ENCODE measurements at places on chromosomes 5 and 9.

DNA sequence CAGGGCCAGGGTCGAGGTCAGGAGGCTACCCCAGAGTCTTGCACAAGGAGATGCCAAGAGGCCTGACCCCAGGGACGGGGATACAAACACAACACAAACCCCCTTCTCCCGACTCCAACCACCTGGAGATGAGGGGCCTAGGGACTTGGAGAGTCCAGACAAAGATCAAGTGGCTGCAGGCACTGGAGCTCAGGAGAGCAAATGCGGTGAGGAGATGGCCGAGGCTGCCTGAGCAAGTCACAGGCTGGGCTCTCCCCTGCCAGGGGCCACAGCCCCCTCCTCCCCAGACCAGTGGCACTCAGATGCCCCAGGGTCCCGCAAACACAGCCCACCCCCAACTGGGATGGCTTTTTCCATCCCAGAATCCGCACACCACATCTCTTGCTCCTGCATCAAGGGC is 15.8 kb downstream of the SH3GLB2 start:
- DNase-seq, result no peak

DNA sequence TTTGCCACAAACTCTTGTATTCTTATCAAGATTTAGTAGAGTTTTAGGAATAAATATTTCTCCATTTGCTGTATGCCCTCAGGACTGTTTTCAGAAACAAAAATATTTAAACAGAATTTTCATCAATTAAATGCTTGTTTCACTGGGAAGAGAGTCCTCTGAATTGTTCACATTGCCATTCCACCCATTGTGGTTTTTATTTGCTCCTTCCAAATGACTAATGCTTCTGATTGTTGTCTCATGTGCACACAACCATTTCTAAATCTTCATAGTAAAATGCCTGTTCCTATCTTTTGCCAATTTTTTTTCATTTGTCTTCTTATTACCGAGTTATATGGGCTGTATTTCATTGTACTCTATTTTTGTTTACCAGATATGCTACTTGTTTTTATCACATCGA is 10.6 kb downstream of the MARCOL start:
- DNase-seq, result no peak

- no peak for DNase-seq
Observed at GRCh38 chr5:15183520-15183919, 311.9 kb upstream of the ANKH start.

DNA sequence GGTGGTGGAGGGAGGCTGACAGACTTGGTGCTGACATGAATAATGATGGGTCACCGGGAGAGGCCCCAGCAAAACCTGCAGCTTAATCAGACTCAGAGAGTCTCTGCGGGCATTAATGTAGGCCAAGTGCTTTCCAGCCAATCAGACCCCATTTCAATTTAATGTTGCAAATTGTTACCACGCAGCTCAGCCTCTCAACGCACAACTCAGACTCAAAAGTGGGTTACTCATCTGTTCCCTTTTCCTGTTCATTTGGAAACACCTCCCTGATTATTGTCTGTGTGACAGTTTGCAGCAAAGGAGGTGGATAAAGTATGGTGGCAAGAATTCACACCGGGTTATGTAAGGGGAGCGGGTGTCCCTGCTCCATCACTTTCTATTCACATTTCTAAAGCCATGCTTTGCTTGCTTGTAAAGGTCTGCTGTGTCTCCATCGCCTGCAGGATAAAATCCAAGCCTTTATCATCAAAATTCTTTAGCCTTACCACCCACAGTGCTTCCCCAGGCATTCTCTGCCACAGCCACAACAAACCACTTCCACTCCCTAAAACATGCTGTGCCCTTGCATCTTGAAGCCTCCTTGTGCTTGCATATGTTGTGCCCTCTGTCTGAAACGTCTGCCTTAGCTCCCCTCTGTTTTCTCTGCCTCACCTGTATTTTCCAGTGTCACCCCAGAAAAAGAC is 156.5 kb downstream of the ASTN2 start:
- DNase-seq, result no peak

GRCh38 chr5:173010547-173011464 is 27.2 kb downstream of the ATP6V0E1 start:
- peak; percentile 15 for DNase-seq

- DNase-seq, result no peak
Observed at GRCh38 chr9:130229759-130230158, 35.8 kb upstream of the HMCN2 start.

GRCh38 chr5:125440905-125441304 is 694.5 kb upstream of the ZNF608 start:
- no peak for DNase-seq

- no peak for DNase-seq
Observed at GRCh38 chr9:115106642-115107041, 11.3 kb downstream of the TNC start.

- no peak for DNase-seq
Observed at GRCh38 chr5:19534751-19535150, 453.2 kb downstream of the CDH18 start.

- peak; percentile 73 for DNase-seq
Observed at GRCh38 chr5:163347671-163348070, 89.7 kb upstream of the CCNG1 start.

DNA sequence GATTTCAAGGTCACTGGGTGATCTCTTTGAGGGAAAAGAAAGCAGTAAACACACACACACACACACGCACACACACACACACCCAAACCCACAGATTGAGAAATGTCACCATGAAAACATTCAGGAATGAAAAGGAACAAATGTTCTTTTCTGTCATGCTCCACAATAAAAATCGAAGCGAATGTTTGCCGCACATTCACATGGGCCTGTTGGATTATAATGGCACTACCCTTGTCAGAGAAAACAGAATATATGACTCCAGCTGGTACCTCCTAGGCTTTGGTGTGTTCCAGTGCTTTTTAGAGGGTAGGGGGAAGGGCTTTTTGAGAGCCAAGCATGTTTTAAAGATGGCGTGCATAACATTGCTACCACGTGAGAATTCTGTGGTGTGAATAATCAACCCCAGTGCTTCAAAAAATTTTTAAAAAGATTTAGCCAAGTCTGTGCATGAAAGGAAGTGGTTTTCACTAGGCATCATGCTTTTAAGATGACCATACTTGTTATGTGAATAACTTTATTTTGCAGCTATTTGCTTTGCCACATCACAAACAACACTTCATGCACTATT is 120.8 kb upstream of the ZNF608 start:
- no peak for DNase-seq

GRCh38 chr5:125961150-125961549 is 462.1 kb upstream of the GRAMD2B start:
- no peak for DNase-seq

DNA sequence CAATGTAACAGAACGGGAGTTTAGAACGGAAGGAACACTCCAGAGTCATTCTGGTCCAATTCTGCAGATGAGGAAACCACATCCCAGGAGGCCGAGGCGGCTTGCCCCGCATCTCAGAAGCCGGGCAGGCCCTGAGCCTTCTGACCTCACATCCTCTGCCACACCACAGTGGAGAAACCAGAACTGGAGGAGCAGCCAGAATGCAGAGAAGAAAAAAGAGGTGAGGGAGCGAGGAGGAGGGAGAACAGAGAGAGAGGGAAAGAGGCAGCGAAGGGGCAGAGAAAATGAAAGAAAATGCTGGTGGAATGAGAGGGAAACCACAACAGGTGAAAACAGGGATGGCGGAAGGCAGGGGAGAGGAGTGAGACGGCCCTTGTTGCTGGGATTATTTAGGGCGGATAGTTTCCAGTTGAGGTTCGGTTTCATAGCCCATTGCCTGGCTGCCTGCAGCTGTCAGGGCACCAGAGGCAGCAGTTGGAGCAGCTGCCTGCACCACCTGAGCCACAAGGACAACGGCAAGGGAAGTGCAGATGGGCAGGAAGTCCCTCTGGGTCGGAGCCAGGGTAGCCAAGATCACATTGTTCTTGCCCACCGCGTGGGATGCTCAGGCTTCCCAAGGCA is at the start of gene HMHB1:
Gene HMHB1, plus strand, starts transcription at position 77 of the 621 bp plus-strand sequence.
- no peak for DNase-seq

GRCh38 chr5:160339406-160340130 is 27.2 kb upstream of the CCNJL start:
- no peak for DNase-seq

GRCh38 chr5:149457393-149457763 is 78.3 kb upstream of the IL17B start:
- DNase-seq, result no peak

DNA sequence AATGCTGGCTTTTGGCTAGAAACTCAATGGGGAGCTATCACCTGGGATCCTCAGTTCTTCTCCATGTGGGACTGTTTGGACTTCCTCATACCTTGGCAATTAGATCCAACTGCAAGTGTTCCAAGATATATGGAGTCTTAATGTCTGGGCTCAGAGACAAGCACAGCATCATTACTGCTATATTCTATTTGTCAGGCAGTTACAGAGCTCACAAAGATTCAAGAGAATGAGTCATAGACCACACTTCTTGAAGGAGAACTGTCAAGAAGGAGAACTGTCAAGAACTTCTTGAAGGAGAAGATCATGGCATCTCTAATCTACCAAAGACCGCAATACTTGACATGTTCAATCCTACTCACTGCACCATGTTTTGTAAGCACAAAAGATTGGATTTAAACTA is 106.8 kb upstream of the NREP start:
- no peak for DNase-seq

- no peak for DNase-seq
Observed at GRCh38 chr5:131765261-131765660, 31.6 kb downstream of the FNIP1 start.

GRCh38 chr9:134434894-134435506 is 108.7 kb downstream of the RXRA start:
- peak; percentile 91 for DNase-seq

DNA sequence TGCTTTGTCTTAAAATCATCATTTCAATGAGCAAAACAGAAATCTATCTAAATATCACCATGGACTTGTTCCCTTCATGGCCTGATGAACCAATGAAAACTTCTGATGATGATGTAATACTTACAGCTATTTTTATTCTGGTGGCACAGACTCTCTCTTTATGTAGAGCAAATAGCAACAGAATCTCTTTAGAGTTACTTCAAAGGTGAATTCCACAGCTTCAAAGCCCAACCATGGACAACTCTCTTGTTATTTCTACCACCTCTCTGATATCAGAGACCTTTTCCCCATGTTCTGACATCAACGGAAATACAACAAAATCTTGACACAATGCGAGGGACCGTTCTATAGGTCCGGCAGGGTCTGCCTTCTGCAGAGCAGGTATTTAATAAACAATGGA is 70.1 kb downstream of the RETREG1 start:
- no peak for DNase-seq

GRCh38 chr5:14925326-14925725 is 53.7 kb upstream of the ANKH start:
- no peak for DNase-seq

DNA sequence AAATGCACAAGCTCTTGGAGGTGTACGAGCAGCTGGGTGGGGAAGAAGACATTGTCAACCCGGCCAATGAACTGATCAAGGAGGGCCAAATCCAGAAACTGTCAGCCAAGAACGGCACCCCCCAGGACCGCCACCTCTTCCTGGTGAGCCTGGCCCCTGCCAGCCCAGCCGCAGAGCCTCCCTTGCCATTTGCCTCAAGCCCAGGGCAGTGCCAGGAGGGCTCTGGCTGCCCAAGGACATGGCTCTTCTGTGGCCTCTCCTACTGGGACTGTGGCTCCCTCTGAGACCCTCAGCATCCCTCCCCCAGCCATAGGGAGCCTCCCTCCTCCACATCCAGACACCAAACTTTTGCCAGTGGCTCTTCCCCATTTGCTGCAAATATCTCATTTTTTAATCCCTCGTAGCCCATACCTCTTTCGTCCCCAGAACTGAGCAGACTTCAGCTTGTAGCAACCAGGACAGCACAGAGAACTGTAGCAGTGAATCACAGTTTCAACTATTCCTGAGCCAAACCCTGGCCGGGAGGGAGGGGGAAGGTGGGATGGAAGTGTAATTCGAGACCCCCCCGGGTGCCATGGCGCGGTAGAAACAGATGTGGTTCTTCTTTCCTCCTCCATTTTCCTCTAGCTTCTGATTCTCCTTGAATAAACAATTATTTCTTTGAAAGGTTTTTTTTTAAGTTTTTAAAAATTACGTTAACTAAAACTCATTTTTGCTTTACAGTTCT is 44.5 kb upstream of the SUSD3 start:
- DNase-seq, result no peak

GRCh38 chr9:73114058-73114457 is 37.6 kb upstream of the ANXA1 start:
- DNase-seq, result no peak

DNA sequence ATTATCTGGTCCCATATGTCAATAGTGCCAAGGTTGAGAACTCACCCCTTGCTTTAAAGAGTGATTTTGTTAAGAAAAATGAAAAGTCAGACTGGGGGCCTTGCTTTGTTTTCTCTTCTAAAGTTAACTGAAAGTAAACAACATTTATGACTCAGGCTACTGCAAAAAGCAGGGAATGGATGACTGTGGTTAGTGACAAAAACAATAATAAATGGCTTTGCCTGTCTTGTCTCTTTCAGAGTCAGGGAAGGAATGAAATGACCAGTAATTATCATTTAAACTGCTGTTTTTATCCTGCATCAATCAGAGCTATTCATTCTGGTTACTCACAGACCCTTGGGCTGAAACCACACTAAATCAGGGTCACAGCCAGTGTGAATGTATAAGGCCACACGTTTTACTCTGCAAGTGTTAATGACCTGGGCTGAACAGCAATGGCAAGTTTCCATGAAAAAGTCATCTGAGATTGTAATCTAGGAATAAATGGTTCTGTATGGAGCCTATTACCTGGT is 112.2 kb downstream of the ZNF608 start:
- DNase-seq, result no peak

- DNase-seq, result peak; percentile 89
Observed at GRCh38 chr5:139660105-139660922, 12.2 kb downstream of the CXXC5 start.

GRCh38 chr9:69599232-69599971 is 72.8 kb downstream of the APBA1 start:
- DNase-seq, result no peak

DNA sequence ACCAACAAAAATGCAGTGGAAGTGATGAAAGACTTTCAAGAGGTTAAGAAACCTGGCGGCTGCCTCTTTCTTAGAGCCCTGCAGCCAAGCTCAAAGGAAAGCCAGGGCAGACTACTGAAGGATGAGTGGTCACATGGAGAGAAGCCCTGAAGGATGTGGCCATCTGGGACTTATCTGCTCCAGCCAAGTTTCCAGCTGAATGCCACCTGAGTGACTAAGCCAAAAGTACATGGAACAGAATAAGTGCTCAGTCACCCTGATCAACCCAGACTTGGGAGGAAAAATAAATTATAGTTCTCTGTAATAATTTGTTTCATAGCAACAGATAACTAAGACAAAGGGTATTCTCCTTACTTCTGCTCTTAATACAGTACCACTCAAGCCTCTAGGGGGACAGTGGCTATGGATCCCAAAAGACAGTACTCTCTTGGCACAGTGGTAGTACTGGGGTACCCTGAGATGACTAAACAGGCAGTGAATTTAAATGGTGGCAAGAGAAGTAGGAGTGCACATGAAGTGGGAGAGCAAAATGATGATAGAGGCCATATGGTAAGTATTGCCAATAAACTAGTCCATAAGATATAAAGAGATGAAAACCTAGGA is 182.3 kb downstream of the ELAVL2 start:
- no peak for DNase-seq
